CD4-positive, alpha-beta T cell treated with Interleukin-4 for 1 hour (primary cell): ENCODE measurements at places on chromosomes 2 and 18.

DNA sequence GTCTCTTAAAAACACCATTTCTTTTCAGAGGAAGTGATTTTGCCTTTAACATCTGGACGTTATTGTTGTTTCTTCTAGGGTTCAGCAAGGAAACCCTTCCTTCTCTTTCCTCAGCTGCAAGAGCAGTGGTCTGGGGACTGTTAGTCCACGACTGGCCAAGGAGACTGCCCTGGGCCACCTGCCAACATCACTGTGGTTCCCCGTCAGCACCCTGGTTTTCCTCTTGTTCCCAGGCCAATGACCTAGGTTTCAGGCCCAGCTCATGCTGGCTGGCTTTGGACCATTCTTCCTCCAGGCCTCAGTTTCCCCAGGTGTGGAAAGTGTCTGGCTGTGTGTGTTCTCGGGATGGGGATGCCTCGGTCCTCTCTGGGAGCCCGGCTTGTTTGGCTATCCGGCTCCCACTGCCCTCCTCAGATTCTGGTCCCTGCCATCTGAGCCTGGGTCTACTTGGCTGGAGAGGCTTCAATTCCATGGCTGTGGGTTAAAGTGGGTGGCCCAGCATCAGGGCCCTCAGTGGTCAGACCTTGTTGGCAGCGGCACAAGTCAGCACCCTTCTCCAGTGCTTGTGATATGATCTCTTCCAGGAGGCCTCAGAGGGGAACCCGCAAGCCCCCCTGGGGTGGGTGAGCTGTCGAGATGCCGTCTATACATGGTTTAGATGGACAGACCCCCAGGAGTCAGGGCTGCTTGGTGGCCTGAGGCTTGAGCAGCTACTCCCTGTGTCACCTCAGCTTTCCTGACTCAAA is 234.3 kb upstream of the HS6ST1 start:
- no peak for DNase-seq

GRCh38 chr2:142687509-142687908 is 190.0 kb upstream of the KYNU start:
- DNase-seq: no peak

DNA sequence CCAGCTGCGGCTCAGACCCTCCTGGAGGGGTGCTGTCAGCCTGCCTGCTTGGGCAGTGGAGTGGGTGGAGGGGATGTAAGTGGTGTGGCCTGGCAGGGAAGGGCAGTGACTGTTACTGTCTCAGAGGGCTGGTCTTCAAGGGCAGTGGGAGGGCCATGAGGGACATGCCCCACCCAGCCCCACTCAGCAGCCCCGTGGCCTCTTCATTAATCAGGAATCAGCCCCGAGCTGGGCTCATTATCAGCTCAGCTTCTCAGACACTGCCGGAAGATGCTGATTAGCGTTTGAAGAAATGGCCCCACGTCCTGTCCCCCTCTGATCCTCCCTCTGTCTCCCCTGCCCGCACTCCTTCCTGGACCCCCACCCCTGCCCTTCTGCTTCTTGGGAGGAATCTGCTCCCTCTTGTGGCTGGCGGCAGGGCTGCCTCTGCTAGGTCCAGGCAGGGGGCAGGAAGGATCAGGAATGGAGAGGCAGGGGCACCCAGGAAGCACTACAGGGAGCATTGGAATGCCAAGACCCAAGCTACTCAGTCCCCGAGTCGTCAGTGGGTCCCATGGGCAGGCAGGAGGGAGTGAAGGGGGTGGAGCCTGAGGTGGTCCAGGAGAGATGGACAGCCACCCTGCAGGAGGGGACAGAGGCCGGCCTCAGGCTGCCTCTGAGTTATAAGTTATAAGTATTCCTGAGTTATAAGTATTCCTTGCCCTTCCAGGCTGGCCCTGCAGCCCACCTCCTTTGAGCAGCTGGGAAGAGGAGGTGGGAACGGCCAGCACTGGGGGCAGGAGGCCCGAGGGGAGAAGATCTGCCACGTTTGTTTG is 7.0 kb downstream of the ASIC4 start:
- DNase-seq: no peak

DNA sequence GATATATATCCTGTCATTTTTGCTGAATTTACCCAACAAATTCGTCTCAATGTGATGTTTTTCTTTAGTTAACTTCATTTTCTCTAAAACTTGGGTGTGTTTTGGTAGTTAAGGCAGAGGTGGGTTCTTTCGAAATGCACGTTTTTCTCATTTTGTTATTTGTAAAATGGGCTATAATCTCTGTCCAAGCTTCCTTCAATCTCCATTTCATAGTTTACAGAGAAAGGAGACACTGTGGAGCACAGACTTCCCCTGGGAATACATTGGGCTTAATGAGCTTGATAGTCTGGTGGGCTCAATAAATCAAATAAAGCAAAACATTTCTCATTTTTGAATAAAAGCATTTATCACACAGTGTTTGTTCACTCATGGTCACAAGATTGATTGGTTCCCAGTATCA is 145.1 kb downstream of the AGPS start:
- DNase-seq: no peak

- DNase-seq: no peak
These were observed 342.1 kb downstream of the SLC4A3 start for GRCh38 chr2:219969508-219969907.

- DNase-seq: no peak
These were observed 423.7 kb downstream of the METTL4 start for GRCh38 chr18:2147476-2148230.

- no peak for DNase-seq
These were observed 37.1 kb upstream of the TNFRSF11A start for GRCh38 chr18:62287781-62288664.

DNA sequence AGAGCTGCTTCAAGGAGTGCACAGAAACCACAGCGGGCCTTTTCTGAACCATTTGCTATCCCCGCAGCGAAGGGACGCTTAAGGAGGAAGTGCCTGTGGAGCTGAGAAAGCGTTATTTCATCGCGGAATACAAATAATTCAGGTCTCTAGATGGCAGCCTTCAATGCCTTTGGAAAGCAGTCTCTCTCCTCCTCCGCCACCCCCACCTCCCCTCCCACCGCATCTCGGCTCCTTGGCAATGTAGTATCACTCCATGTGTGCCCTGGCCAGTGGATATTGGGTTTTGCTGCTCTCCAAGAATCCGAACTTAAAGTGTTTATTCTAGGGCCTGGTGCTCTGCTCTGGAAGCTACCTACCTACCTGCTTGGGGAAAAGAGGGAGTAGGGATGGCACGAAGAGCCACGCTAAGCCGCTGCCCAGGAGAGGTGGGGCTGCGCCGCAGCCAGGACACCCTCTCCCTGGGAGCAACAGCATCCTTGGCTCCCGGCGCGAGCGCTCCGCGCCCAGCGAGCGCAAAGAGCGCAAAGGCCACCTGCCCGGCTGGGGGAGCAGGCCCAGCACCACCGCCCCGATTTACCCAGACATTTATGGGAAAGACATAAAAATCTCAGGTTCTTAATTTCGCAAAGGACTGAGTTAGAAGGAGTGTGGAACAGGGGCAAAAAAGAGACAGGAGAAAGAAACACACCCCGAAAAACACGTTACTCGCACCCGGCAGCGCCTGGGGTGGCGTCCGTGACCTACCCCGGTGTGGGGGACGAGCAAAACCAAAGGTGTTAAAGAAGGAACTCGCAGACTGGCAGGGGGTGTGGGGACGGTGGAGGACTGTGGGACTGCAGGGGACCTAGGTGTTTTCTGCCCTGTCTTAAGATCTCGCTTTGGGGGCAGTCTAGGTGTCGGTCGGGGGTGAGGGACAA is 1.0 kb downstream of the SPHKAP start:
- DNase-seq: no peak

DNA sequence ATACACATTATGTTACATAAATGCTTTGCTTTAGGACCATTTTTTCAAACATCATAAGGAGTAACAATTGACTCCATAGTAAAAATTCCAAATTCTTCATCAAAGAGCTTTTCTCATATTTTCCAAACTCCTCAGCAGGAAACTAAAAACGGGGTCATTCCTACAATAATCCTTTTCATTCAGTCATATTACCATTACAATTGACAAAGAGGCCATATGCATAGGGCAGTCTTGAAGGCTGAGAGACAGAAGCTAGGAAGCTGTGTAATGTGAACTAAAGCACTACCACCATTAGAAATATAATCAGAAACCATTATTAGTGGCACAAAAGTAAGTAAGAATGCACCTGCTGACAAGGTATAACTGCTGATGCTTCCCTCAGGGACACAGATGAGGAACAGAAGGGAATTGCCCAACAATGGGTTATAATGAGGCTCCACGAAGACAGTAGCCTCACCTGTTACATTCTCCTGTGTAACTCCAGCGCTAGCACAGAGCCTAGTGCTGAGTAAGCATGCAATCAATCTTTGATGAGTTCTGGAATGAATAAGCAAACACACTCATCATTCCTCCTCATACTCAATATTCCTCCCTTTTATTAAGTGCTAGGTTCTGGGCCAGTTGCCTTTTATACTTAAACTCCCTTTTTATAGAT is 942.3 kb downstream of the CPS1 start:
- DNase-seq: no peak

DNA sequence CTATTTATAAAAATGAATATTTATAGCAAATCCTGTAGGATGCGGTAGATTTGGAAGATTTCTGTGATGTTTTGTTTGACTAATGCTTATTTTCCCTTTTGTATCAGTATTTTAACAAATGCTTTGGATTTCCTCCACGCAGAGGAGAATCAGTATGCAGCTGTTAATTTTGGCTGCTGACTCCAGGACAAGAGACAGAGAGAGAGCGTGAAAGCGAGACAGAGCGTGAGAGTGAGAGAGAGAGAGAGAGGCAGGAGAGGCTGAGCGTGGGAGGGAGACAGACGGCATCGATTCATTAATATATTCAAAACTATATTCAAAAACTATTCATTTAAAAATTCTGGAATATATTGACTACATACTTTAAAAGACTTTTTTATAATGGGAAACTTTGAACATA is 62.5 kb downstream of the RRM2 start:
- no peak for DNase-seq

DNA sequence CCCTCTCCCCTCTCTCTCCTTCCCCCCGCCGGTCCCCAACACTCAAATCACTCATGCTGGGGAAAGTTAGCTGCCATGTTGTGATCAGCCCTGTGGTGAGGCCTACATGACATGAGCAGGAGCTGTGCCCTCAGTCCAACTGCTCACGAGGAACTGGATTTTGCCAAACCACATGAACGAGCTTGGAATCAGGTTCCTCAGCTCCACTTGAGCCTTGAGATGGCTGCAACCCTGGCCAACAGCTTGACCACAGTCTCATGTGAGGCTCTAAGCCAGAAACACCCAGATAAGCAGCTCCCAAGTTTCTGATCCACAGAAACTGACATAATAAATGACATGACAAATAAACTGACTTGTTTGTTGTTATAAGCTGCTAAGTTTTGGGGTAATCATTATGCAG is 38.4 kb downstream of the ARL4C start:
- no peak for DNase-seq

DNA sequence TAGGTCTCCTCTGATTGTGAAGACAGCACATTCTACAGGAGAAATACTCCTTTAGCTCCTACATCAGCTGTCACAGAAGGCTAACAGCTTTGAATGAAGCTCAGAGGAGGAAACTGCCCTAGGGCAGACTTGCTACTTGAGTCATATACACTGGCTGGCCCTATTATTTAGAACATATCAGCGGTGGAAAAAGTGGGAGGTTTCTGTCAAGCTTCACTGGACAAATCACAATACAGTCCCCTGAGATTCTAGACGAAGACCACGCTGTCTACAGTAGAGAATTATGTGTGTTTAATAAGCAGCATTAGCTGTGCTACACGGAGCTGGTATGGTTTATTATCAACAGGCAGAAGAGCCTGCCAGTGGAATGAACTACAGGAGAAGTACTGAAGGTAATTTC is 230.9 kb upstream of the FSIP2 start:
- no peak for DNase-seq

- no peak for DNase-seq
These were observed 95.4 kb downstream of the DOCK10 start for GRCh38 chr2:224946895-224947294.
